Bronchial epithelial cell (primary cell): ENCODE measurements at places on chromosomes 12 and 14.

GRCh38 chr12:121365416-121366062, 13.3 kb upstream of the ANAPC5 start:
- no peak for DNase-seq

DNA sequence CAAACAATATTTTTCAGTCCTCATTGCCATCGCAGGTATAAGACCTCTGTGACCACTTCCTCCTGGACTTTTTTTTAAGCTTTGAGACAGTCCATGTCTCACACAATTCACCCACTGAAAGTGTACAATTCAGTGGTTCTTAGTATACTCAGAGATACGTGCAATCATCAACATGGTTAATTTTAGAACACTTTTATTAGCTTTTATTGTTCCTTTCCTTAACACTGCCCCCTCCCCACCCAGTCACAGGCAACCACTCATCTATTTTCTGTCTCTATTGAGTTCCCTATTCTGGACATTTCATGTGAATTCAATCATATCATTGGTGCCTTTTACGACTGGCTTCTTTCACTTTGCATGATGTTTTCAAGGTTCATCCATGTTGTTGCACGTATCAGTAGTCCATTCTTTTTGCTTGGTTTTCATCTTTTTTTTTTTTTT, 16.2 kb downstream of the NCKAP5L start:
- DNase-seq = no peak

- no peak for DNase-seq
Measured at GRCh38 chr14:105205673-105206208, 24.6 kb upstream of the NUDT14 start.

- no peak for DNase-seq
Measured at GRCh38 chr14:26344596-26344995, 253.2 kb downstream of the NOVA1 start.

DNA sequence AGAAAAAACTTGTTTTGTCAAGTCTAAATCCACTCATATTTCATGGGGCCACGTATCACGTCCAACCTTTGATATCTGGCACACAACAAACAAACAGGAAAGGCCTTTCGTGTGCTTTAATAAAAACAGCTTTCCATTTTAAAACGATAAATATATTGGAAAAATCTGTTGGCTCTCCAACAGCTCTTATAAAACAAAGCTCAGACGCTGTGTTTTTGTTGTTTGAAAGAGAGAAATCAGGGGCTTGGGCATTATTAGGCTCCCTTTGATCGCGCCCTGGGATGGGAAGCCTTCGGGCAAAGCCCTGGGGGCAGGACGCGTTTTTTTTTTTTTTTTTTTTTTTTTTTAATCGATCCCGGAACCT, 429 bp upstream of the PLEKHA5 start:
- DNase-seq = no peak

- DNase-seq = peak; percentile 74
Measured at GRCh38 chr12:87704374-87704773, 324.8 kb downstream of the C12orf50 start.

GRCh38 chr12:1103632-1104031, 112.6 kb downstream of the ERC1 start:
- peak; percentile 12 for DNase-seq

DNA sequence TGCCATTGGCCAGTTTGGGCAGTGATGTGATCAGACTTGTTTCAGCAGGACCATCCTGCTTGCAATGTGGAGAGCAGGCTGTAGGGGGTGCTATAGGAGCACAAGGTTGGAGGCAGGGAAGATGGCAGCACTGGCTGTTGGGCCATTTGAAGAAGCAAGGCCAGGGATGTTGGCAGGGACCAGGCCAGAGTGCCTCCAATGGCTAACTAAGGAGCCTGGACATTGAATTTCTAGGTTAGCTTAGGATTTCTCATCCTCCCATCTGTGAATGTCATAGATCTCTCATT, 23.5 kb downstream of the FGF23 start:
- DNase-seq = peak; percentile 40

GRCh38 chr12:115771065-115771464, 506.4 kb downstream of the MED13L start:
- DNase-seq = peak; percentile 1

DNA sequence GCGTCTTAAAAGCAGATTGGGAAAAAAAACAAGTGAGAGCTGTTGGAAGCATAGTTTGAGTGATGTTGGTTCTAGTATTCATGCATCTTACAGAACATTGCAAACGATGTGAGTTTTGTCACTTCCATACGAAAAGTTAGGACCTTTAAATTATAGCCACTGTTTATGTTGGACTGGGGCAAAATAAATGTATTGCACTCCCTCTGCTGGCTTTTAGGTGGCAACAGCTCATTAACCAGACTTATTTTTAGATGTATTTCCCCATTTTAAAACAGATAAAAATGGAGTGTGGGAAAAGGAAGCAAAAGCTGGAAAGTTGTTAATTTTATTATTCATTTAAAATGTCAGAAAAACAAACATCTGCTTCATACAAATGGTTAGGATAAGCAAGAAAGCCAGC, 111.9 kb downstream of the LGR5 start:
- DNase-seq = peak; percentile 31

- no peak for DNase-seq
Measured at GRCh38 chr12:47833591-47834012, 13.9 kb upstream of the HDAC7 start.

DNA sequence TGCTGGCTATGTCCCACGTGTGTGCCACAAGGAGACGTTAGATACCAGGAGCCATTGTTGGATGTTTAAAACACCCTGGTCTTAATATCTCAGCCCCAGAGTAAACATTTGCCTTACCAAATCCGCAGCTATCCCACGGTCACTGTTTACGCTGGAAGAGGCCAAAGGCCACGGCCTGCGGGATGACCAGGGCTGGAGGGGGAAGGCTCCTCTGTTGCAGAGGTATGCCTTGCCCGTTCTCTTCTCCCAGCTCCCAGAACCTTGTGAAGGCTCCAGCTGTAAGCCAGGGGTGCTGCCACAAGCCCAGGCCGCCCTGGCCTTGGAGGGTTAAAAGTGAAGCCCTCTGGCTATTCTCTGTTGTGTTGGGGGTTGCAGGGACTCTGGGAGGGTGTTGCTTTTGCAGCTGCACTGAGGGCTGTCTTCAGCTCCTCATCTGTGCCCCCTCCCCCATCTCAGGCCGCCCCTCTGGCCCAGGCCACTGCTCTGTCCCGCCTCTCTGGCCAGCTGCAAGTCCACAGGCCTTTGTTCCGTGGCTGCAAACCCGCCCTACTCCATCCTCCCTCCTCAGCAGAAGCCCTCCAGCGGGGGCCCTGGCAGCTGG, 2.5 kb downstream of the PLEKHG3 start:
- no peak for DNase-seq

- no peak for DNase-seq
Measured at GRCh38 chr12:59401862-59402261, 194.0 kb upstream of the SLC16A7 start.

- no peak for DNase-seq
Measured at GRCh38 chr12:101777485-101777884, 38.2 kb upstream of the SYCP3 start.

DNA sequence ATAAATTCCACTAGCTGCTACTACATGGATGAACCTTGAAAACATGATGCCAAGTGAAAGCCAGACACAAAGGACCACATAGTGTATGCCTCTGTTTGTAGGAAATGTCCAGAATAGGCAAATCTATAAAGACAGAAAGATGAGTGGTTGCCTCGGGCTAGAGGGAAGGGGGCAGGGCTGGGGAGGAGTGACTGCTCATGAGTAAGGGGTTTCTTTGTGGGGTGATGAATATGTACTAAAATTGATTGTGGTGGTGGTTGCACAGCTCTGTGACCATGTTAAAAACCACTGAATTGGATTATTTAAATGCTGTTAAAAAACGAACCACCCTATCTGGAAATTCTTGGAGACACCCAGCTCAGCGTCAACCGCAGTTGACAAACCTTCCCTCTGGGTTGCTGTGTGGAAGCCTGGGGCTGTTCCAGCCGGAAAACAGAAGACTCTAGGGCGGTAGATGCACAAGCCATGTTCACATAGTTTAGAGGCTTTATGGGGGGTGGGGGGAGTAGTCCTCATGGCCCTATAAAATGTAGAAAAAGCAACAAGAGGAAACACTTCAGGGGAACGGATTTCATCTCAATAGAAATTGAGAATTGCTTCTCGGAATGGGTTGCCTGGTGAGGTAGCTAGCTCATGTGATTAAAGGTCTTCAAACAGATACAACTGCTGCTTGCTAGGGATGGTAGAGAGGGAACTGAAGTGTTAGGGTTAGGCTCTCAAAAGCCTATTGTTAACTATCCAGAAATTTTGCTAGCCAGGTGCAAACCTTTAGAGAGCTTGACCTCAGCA, 29.4 kb downstream of the RIN3 start:
- no peak for DNase-seq

- no peak for DNase-seq
Measured at GRCh38 chr12:88643685-88644084, 63.4 kb upstream of the KITLG start.

GRCh38 chr12:102232036-102232435, 34.4 kb upstream of the PMCH start:
- DNase-seq = no peak

DNA sequence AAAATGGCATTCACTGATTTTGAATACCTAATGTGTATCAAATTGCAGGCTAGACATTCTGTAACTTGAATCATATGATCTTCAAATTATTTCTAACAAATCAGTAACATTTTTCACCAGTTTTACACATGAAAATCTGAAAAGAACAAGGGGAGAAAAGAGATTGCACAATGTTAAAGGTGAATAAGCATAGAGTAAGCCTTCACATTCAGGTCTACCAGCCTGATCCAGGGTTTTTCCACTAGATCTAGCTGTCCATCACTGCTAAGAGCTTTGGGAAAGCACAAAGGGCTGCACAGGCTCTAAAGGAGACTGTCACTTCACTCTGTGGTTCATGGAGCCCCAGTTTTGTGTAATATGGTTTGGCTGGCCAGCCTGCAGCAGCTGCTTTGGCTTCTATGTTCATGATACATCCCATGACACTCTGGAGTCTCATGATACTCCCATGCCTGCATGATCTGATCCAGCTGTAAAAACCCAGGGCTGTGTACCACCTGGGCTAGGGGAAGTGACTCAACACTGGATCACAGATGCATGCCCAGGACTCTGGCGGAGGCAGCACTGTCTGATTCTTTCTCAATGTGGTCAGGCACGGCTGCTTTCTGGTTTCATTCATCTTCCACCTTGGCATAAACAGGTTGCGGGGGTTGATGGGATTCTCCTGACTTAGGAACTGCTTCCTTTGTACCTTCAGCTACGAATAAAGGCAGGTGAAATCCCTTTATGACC, 859.7 kb downstream of the GALC start:
- DNase-seq = peak; percentile 97

DNA sequence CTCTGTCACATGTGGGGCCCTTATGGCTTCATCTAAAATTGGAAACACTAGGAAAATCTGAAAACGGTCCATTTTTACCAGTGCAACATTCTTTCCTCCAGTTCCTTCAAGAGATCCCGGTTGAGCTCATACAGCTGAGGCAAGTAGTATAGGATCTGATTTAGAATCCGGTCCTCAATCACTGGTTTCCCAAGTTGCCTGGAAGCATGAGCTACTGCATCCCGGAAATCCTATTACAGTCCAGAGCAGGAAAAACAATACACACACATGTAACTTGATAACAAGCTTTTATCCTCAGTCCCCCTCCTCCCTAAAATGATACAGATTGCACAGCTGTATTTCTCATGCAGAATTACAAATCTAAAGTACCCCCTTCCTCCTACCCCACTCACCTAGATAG, 67.9 kb upstream of the NR2C1 start:
- no peak for DNase-seq

DNA sequence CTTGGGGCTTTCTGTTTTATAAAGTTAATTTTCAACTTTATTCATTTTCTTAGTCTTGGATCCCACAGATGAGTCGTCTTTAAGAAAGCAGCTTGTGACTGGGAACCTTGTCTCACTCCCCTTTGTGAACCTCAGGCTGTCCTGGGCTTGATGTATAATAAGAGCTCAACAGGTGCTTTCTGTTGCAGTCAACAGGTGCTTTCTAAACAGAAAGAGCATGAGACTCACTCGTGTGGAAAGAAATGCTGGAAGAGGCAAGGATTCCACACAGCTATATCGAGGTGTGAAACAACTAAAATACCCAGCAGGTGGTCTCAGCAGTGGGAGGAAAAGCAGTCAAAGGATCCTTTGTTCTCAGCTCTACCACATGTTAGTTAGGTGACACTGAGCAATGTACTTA, 398.9 kb downstream of the EGLN3 start:
- DNase-seq = no peak

DNA sequence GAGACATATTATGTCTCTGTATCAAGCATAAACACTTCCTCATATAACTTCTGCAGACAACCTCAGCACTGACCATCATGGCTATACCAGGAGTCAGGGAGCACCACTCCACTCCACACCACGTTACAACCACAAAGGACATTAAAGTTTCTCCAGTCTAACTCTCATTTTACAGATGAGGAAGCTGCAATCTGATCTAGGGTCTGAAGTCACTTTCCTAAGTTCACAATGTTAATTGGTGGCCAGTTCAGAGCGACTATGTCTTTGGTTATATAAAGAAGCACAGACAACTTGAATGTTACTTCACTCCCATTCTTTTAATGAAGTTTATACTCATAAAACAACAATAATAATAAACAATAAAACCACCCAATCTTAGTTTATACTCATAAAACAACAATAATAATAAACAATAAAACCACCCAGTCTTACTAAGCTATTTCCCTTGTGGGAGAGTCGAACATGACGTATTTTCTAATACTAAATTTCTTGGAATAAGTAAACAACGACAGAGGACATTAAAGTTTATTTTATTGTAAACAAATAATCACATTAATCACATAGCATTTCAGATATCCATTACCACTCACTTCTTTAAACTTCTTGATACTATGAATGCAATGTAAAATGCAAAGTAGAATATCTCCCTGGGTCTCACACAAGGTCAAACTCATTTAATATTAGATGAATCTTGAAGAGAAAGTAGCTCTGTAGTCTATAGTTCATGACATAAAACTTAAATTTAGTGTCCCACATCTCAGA, 72.4 kb upstream of the SSTR1 start:
- DNase-seq = no peak

DNA sequence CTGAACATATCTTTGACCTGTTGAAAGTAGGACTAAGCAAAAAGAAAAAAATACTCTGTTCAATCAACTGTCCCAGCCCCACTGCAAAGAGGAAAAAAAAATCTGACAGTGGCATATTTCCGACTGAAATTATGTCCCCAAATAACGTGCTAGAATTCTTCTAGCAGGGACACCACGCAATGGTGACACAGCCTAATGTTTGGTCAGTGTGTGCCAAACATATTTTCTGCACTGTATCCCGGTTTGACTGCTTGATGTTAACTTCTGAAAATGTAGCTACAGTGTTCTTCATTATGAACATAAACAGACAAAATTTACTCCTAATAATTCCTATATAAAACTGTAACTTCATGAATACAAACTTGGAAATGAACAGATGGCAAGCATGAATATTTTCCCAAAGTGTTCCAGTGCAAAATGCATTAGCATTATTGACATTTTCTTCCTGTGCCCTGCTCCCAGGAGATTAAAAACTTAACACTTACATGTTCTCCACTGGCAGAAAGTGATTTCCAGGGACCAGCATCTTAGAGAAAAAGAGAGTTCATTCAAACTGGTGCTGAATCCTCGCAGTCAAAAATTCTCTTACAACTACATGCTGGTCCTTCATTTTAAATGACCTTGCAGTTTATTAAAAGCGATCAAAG, 72.4 kb upstream of the SYT1 start:
- no peak for DNase-seq

GRCh38 chr12:42180990-42181596, 36.4 kb upstream of the GXYLT1 start:
- DNase-seq = peak; percentile 10

GRCh38 chr12:67925552-67925951, 63.7 kb upstream of the IFNG-AS1 start:
- no peak for DNase-seq
